Activated T-helper 2 cell treated with anti-CD3 and anti-CD28 coated beads, Interferon-gamma antibody, Interleukin-2, Interleukin-4, amounts not matched to agents 10 μg/mL and 5 μg/mL and 100 μg/mL, durations not matched to agents 14 hours and 24 hours and 36 hours (primary cell): ENCODE measurements at places on chromosomes 5 and 9. TPM values are rescaled to one million over a fixed set of nuclear protein-coding genes. Genes with fewer than 3 reads are reported as not detected.

Gene CRHBP
- 0.09 TPM in 1 of 2 replicates, not detected in the other for total RNA-seq

Gene MOB3B
- 0.94 and 1.3 TPM in 2 replicates for total RNA-seq

Gene ECSCR
- 1.0 and 1.7 TPM in 2 replicates for total RNA-seq

GRCh38 chr5:139183502-139183901, 14.7 kb downstream of the SIL1 start:
- H3K36me3 ChIP-seq = peaks cover 13% of the 10 kb centered on the region
- no peaks in the 10 kb centered on the region for H3K27me3 ChIP-seq

GRCh38 chr5:1468629-1469527, 23.6 kb upstream of the SLC6A3 start:
- no peak overlapping the region for H3K4me3 ChIP-seq
- DNase-seq = no peak
- H3K27me3 ChIP-seq = no peaks in the 10 kb centered on the region
- no peak overlapping the region for H3K27ac ChIP-seq
- H3K36me3 ChIP-seq = peaks cover 46% of the 10 kb centered on the region

- no peak for DNase-seq
- H3K36me3 ChIP-seq = no peaks in the 10 kb centered on the region
- H3K4me3 ChIP-seq = no peak overlapping the region
These were observed 45.9 kb upstream of the APC start for GRCh38 chr5:112691758-112692157.

- DNase-seq = no peak
- peaks cover 53% of the 10 kb centered on the region for H3K27me3 ChIP-seq
- H3K4me3 ChIP-seq = no peak overlapping the region
- H3K4me1 ChIP-seq = peaks cover 29% of the 10 kb centered on the region
- H3K36me3 ChIP-seq = peaks cover 23% of the 10 kb centered on the region
- H3K27ac ChIP-seq = no peak overlapping the region
These were observed 5.9 kb downstream of the CDKN2A start for GRCh38 chr9:21988056-21988990.
